CD4-positive, alpha-beta T cell treated with Interleukin-17A for 1 hour (primary cell): ENCODE measurements at places on chromosomes 4 and X.

DNA sequence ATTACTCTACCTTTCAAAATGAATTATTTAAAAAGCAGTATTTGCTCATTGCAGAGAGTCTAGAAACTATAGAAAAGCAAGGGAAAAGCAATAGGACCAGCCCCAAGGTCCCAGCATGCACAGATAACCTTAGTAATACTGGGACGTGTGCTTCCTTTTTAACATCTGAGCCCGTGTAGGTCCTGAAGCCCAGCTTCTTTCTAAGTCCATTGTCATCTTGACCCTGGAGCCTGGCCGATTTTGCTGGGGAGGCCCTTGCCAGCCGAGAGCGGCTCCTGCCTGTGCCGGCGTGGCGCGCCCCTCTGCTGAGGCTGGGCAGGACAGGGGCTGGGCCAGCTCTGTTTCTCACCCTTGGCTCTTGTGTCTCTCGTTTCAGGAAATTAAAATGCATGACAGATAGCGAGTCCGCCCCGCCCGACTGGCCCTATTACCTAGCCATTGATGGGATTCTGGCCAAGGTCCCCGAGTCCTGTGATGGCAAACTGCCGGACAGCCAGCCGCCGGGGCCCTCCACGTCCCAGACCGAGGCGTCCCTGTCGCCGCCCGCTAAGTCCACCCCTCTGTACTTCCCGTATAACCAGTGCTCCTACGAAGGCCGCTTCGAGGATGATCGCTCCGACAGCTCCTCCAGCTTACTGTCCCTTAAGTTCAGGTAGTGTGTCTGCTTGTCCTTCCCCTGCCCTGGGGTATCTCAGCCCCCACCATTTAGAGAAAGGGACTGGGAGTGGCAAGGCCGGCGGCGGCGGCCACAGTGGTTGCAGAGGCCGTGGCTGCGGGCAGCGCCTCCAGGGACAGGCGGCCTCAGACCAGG lies 4.1 kb downstream of the MSANTD1 start:
- no peak for DNase-seq

- DNase-seq = no peak
Observed at GRCh38 chrX:72142094-72142793, 10.5 kb upstream of the RTL5 start.

DNA sequence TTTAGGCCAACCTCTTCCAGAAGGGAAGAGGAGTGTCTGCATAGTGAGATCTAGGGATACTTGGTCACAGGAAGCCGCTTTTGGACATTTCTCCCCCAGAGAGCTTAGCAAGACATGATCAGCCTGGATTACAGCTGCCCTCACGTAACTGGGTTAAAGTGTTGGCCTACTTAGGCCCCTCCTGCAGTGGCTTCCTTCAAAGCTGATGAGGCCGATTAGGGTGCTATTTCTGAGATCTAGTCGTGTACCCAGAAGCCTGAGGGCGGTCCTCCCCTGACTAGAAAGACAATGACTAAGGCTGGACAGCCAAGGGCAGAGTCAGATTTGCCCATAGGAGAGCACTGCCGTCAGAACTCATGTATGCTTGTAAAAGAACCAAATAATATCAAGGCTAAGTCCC lies 135.0 kb downstream of the AMMECR1 start:
- no peak for DNase-seq

DNA sequence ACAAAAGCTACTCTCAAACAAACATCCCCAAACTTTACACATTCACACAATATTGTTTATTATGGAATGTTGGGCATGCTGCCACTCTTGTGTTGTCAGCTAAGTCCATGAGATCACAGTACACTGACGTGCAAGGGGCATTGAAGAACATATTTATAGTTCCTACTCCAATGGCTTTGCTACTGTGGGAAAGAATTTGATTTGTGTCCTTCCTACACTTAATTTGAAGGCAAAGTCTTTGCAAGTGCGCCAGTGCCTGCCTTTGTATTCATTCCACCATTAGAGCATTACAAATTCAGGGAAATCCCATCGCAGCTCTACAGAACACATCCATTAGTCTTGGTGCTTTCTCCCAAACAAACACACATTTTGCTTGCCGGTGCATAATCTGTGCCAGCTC lies 45.4 kb upstream of the FTHL17 start:
- no peak for DNase-seq

- no peak for DNase-seq
Observed at GRCh38 chr4:87032884-87033533, 98.2 kb downstream of the AFF1 start.

DNA sequence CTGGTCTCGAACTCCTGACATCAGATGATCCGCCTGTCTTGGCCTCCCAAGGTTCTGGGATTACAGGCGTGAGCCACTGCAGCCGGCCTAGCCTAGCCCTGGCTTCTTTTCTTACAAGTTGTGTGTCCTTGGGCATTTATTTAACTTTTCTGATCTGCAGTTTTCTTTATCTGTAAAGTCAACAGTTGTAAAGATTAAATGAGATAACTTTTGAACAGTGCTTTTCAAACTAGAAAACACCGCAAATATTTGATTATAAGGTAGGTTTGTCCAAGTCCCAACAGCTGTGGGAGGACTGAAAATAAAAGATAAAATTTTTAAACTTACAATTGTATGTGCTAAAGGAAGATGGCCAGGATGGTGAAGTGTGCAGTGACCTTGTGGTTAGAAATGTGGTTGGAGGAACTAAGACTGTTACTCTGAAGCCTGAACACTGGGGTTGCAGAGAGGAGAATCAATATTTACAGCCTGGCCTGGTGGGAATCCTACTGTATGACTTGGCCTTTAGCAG lies 44.8 kb downstream of the GSX2 start:
- no peak for DNase-seq

- DNase-seq = no peak
Observed at GRCh38 chr4:133058701-133059100, 90.4 kb upstream of the PCDH10 start.

DNA sequence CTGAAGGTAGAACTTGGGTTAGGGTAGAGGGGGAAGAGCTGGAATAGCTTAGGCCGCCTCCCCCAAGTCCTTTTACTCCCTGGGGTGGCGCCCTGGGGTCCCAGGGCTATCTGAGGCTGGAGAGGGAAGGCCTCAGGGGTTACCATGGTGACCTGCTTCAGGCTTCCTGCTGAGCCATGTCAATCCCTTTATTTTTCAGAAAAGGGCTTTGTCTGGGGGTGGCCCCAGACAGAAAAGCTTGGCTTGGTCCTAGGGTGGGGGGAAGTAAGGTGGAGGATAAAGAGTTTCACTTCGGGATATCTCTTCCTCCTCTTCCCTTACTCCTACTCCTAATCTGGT lies 6.3 kb downstream of the EFNB1 start:
- no peak for DNase-seq

GRCh38 chr4:40957281-40957680 lies 207.5 kb downstream of the NSUN7 start:
- no peak for DNase-seq

GRCh38 chrX:64642482-64642881 lies 247.2 kb upstream of the MTMR8 start:
- DNase-seq = no peak

- no peak for DNase-seq
Observed at GRCh38 chrX:2697306-2697705, 6.2 kb downstream of the CD99 start.

GRCh38 chrX:130005089-130005807 lies 22.8 kb downstream of the BCORL1 start:
- no peak for DNase-seq

DNA sequence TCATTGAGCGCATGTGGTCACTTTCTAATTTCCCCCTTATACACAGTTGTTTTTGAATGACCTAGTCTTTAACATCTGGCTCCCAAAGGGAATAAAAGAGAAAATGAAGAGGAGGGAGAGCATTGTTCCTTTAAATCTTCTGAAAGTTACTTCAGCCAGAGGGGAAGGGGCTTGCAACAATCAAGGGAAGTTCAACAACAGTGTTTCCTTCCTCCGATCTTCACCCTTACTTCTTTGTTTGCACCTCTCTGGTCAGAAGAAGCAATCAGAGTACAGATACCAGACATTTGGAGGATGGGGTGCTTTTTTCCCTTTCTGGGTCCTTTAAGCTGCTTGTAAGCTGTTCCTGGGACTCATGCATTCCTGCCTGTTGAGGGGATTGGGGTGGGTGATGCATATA lies 125.4 kb downstream of the TBC1D19 start:
- DNase-seq = no peak

GRCh38 chr4:71243091-71243833 lies 95.6 kb upstream of the SLC4A4 start:
- DNase-seq = no peak

DNA sequence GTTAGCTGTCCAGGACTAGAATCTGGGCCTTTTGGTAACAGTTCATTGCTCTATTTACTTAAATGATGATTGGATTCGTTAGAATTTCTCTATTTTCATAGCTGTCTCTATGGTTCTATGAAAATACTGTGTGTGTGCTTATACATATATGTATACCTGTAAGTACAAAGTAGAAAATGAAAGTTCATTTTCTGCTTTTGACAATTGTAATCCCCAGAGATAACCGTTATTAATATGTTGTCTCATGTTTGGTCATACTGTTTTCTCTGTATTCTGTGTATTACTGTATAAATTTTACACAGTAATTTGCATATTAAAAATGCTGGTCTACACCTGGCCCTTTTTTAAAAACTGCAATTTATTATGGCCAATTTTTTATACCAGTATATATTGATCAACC lies 55.4 kb downstream of the CLCN3 start:
- no peak for DNase-seq

- DNase-seq = no peak
Observed at GRCh38 chrX:153455571-153455970, 9.7 kb upstream of the TREX2 start.

GRCh38 chrX:51336584-51336983 lies 4.0 kb downstream of the NUDT10 start:
- DNase-seq = peak; percentile 55

DNA sequence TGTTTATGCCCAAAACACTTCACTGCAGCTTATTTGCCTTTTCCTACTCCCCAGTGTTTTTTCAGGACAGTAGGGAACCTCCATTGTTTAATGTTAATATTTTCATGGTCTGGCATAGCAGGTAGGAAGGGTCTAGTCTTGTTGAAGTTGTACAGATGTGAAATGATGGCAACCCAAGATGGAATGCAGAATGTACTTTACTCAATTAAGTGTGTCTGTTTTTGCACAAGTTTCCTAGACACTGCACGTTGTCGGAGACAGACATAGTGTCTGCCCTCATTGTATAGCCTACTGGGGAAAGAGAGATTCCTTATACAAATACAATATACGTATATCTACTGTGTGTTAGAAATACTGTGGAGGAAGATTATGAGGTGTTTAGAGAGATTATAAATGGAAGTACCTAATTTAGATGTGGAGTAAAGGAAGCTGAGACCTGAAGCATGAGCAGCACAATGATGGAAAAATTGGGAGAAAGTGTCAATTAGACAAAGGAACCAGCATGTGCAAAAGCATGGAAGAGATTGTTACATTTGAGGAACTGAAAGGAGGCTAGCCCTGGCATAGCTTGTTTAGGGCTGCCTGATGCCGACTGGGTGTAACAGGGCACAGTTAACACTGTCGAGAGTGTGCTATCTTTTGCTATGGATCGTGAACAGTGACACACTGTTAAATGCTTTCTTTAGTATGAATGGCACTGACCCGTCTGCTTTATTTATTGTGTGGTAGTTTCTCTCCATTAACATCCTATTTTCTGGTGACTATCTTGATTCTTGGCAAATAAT lies 18.4 kb downstream of the CPEB2 start:
- DNase-seq = no peak

DNA sequence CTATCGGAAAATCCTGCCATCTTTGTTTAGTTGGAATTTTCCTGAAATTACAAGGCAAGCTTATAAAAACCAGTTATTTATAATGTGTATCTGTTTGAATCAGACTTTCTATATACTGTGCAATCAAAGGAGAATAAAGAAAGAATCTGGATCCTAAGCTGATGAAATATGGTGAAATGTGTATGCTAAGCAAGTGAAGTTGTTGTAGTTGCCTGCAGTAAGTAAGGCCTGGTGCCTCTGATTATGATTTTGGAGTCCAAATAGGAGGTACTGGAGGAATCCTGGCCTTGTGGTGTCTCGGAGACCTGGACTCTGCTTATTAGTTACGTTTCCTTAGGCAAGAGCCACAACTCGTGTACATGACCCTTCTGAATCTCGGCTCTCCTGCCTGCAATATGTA lies 13.1 kb upstream of the FREM3 start:
- no peak for DNase-seq

GRCh38 chrX:135625995-135626394 lies 87.4 kb upstream of the CT45A1 start:
- no peak for DNase-seq

DNA sequence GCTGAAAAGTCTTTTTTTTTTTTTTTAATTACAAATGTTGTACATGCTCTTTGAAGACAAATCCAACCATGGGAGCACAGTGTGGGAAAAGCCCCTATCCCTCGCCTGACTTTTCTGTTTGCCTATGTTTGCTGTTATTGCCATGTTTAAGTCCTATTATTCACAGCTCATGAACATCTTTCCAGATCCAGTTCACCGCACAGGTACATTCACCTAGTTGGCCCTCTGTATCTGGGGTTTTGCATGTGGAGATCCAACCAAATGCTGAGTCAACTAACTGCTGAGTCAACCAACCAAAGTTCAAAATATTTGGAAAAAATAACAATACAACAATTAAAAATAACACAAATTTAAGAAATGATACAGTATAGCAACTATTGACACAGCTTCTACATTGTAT lies 100.1 kb upstream of the CLNK start:
- no peak for DNase-seq

DNA sequence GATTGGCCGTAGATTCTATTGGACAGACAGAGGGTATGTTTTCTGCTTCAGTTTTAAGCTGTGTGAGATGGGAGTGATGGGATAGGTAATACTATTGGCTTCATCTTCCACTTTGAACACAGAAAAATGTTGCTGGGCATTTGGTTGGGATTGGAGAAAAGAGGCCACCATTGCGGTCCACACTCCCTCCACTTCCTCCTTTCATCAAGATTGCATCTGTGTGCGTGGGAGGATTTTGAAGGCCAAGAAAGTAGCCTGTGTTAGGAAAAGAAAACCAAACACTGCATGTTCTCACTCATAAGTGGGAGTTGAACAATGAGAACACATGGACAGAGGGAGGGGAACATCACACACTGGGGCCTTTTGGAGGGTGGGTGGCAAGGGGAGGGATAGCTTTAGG lies 56.4 kb downstream of the EGF start:
- no peak for DNase-seq

DNA sequence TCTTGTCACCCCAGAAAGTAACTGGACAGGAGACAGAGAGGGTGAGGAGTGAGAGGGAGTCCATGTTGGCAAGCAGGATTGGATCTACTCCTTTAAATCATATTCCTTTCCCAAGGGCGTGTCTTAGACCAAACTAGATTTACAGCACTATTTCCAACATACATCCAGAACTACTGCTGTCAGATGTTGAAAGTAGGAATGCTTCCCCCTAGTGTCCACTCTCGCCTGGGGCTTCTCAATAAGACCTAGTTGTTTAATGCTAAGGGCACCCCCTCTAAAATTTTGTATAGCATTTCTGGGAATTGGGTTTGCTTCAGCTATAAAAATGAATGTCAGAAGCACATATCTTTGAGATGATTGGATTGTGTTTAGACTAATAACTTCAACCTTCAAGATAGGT lies 13.3 kb downstream of the OFD1 start:
- DNase-seq = peak; percentile 58

- no peak for DNase-seq
Observed at GRCh38 chrX:101237041-101237440, 17.5 kb downstream of the DRP2 start.

GRCh38 chr4:31290836-31291235 lies 570.7 kb downstream of the PCDH7 start:
- no peak for DNase-seq

GRCh38 chr4:73019462-73020047 lies 50.0 kb downstream of the COX18 start:
- DNase-seq = peak; percentile 50

- DNase-seq = no peak
Observed at GRCh38 chrX:123713841-123714240, 19.0 kb downstream of the THOC2 start.
